ENCODE measurements at places on chromosomes 4 and X.
A peak's percentile ranks its signal among the peaks of the same experiment; 100 is the strongest.

GRCh38 chr4:56821381-56822243 is at the start of gene SPINK2:
TSS of gene SPINK2 (minus strand) at chr4:56821701. CDS start at chr4:56821662, 39 bp downstream.
- peak; percentile 58 for DNase-seq

DNA sequence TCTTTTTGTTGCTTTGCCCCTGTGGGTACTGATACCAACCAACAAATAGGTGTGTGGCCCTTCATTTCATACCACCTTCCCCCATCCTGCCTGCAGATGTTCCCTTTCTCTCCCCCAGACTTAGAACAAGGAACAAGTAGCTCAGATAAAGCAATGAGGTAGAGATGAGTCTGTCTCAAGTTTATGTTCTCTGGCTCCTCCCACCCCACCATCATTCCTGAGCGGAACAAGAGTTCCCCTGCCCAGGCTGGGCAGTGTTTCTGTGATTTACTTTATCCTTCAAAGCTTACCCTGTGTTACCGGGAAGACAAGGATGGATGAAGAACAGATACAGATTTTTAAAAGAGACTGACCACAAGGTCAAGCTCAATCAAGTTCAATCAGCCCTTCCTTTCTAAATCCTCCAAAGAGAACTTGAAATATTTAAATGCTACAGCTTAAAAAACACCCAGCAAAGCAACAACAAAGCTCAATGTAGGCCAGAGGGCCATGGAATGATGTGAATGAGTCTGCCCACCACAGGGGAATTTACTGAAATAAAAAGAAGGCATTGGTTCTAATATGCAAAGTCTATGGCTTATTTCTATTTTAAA is 80.1 kb upstream of the UCP1 start:
- no peak for DNase-seq

GRCh38 chrX:81261576-81261975 is 59.7 kb downstream of the SH3BGRL start:
- DNase-seq: no peak

DNA sequence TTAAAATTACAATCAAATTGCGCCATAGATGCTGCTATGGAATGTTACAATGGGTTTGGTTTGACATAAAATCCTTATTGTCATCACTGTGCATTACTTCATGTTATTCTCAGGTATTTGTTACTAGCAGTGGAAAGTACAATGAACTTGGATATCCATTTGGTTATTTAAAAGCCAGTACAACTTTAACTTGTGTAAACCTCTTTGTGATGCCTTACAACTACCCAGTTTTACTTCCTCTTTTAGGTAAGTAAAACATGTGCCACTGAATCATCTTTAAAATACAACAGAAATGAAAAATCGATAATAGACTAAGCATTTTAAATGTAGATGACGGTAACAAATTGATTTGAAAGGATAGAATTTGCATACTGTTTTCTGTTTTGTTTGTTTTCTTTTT is 35.6 kb downstream of the INTS6L start:
- DNase-seq: no peak

DNA sequence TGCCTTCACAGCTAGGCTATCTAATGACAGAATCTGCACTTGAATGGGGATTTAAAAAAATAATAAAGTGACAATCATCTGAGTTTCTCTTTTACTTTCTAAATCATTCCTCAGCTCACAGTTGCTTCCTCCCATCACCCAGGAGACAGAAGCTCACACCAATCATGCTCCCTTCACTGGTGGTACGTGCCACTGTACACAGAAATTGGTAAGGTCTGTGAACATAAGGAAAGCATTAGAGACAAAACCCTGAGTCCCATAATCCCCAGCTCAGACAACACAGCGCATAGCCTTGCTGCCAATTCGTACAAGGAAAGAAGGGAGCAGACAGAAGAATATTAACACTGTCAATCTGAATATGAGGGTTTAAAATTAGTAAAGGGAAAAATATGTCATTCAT is 133.1 kb downstream of the IDS start:
- DNase-seq: no peak

DNA sequence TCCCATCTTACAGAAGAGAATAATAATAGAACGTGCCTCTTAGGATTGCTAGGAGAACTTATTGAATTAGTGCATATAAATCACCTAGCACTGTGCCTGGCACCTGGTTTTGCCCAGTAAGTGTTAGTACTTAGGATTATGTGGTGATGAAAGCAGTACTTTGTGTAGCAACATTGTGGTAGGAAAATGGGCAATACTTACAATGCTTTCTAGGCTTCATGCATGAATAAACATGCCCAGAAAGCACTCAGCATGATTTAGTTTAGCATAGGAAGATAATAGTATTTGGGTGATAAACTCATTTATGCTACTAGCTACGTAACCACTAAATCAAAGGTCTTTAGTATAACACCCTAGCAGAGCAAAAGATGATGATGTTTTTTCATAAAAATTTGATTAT is 105.6 kb downstream of the NEUROG2 start:
- DNase-seq: no peak

DNA sequence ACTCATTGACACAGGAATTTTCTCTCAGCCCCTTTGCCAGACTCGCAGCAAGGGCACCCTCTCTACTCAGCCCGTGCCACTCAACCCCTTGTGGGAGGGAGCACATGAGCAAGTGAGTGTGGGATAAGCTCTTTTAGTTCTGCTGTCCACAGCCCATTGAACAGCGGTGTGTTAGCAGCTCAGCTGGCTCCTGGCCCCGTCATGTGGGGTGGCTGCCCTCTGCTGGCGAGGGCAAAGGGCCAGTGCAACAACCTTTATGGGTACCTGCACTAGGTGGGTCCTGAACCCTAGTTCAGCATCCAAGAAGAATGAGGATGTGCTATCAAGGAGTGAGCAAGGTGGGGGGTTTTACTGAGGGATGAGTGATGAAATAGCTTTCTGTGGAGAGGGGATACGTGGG is 85.0 kb upstream of the ZNF81 start:
- no peak for DNase-seq

DNA sequence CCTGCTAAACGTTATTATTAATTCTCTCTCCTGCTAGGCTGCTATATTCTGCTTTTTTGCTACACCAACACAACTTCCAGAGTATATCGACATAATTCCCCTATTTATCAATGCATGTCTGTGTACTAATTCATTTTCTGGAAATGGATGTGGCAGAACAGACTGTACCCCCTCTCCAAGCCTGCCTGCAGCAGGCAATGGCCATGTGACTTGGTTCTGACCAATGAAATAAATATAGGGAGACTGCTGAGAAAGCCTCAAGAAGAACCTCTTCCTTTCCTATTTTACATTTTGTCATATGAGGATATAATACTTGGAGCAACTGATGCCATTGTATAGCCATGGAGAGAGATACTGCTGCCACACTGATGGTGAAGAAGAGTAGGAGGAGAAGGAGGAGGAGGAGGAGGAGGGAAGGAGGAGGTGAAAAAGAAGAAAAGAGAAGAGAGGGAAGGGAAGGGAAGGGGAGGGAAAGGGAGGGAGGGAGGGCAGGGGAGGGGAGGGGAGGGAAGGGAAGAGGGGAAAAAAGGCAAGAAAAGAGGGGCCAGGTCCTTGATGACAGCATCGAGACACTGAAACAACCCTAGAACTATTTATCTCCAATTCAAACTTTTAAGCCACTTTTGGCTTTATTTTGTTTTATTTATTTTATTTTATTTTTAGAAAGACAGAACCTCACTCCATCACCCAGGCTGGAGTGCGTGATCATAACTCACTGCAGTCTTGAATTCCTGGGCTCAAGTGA is 57.0 kb upstream of the SPP1 start:
- DNase-seq: no peak

DNA sequence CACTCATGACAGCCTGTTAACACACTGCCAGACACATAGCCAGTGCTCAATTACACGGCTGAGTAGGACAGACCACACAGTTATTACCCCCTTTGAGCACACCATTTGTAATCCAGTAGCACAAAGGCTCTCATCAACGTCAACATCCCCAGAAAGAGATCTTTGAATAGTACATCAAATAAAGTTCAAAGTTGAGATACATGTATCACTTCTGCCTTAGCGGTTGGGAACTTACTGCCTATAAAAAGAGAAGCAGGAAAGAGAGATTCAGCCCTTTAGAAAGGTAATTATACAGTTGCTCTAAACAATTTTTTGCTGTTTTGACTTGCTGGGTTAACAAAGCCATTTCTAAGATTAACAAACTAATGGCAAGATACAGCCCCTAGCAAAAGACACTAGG is 16.2 kb downstream of the ANXA5 start:
- DNase-seq: no peak

- no peak for DNase-seq
These were observed 10.0 kb downstream of the SH3KBP1 start for GRCh38 chrX:19877431-19877830.

DNA sequence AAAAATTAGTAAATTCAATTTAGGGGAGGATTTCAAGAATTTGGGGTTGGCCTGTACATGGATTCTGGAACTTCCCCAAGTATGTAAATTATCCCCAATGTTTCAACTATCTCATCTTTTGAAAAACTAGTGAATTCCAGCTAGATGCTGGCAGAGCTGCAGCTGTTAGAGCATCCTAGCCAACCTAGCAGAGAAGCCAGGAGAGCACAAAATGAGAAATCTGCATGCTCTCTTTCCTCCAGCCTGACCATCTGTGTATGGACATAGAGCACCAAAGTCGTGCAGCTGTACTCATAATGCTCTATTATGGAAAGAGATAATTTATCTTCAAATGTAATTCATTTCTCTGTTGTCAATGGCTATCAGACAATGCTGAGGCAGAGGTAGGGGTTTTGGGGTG is 1217.7 kb downstream of the PCDH19 start:
- no peak for DNase-seq

DNA sequence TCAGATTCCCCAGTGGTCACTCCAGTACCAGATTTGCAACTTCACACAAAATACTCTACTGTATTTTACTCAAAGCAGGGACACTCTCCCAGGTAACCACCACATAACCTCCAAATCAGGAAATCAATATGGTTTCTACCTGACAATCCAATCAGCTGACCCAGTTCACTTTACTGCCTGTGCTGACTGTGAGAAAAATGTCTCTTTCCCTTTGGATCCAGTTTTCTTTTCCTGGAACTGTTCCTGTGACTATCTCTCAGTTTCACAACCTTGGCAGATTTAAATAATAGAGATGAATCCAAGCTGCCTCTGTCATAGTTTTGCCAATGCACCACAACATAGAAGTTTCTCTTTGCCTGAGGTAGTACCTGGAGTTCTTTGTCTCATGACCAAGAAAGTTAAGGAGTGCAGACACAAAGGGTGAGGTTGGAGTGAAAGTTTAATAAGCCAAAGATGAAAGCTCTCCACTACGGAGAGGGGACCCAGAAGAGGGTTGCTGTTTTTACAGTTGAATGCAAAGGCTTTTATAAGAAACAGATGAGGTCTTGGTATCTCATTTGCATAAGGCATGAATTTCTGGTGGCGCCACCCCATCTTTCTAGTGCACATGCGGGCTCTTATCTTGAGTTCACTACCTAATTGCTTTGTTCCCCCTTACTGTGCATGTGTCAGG is 29.7 kb upstream of the IL9R start:
- no peak for DNase-seq

DNA sequence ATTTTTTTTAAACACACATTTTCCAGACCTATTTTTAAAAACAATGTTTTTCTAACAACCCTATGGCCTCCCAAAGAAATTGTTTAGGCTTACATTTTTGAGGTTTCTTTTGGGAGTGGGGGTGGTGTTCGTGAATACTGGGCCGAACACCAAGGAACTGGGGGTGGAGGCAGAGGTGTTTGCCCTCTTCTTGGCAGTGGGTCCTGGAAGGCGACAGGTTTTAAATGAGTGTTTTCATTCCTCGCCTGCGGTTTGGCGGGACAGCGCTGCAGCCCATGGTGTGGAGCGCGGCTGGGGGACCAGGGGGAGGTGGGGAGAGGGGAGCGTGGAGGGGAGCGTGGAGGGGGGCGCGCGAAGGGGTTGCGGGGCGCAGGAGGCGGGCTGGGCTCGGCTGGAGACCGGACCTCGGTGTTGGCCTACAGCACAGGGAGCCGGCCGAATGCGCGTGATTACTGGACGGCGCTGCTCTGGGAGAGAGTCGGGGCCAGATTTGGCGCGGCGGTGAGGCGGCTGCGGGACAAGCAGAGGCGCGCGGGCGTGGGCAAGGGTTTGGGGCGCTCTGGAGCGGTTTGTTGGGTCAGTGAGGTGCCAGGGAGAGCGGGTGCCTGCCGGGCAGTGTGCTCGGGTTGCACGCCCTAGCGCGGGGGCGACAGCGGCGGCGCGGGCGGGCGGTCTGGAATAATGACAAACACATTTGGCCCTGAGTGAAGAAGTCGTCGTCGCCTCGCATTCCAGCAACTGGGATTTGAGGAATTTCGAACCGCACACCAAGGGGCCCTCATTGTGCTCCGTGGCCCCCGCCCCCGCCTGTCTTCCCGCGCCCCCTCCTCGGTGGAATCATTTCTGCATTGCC is 764 bp downstream of the PDGFRA start:
- peak; percentile 61 for DNase-seq

DNA sequence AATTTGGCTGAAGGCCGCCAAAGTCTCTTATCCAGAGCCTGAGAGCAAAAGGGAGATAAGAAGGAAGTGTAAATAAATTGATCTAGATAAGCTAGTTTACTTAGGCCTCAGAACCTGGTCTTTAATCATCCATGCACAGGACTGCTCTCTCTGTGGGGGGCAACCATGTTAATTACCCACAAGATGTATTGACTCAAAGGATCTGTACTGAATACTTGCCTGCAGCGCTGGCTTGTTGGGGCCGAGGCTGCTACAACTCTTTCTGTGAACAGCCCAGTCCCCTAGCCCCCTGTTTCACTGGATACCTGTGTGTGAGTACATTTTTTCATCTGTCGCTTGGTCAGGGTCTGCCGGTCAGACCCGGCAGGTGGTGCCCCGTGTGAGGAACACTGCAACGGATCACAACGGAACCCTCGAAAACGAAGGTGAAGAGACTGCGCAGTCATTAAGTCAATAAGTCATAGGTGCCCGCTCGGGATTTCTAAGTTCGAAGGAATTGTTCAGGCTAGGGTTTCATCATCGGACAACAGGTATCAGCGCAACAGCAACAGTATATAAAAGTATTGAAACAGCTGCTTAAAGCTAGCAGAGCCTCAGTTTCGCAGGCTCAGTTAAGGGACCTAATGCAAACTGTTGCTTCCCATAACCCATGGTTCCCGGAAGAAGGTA is 8.3 kb downstream of the MAGEA11 start:
- no peak for DNase-seq
